Activated CD4-positive, alpha-beta T cell treated with anti-CD3 and anti-CD28 coated beads, Interleukin-2, amount 50 U/mL, for 4 hours (primary cell): ENCODE measurements at places on chromosomes 7 and 10.

- no peak for DNase-seq
These were observed 50.5 kb downstream of the MRC1 start for GRCh38 chr10:17859492-17860156.

GRCh38 chr10:122515588-122516231 lies 44.8 kb upstream of the DMBT1 start:
- peak; percentile 52 for DNase-seq

DNA sequence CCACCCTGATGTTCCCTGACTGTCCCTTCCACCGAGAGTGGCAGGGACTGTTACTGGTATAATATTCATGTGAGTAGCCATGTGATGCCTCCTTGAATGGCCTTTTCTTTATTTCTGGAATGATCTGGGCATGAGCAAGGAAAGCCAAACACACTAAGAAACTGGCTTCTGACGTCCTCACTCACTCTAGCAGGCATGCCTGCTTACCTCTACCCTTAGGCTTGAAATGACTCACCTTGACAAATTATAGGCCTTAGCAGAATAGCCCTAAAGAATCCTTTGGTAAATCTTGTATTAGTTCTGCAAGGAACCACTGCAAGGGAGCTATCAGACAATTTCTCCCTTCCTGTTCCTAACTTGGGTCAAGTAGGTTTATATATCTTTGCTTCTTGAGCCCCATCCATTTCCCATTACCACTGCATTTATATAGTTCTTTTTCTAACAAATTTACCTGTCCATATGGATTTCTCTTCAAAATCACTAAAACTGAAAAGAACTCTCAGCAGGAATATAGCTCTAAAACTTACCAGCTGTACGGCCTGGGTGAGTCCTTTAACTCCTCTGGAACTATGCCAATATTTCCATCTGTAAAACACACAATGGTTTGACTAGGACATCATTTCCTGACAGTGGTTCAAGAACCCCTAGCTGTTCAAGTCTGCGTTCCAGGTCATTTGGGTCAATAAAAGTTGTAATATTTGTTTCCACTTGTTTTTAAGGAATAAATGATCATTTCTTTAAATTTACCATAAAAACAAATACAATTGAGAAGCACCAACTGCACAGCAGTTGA lies 13.0 kb upstream of the NDUFA5 start:
- DNase-seq, result no peak

GRCh38 chr7:126667742-126668366 lies 584.9 kb downstream of the GRM8 start:
- no peak for DNase-seq

- DNase-seq, result no peak
These were observed 740 bp downstream of the ANXA7 start for GRCh38 chr10:73413108-73413527.

DNA sequence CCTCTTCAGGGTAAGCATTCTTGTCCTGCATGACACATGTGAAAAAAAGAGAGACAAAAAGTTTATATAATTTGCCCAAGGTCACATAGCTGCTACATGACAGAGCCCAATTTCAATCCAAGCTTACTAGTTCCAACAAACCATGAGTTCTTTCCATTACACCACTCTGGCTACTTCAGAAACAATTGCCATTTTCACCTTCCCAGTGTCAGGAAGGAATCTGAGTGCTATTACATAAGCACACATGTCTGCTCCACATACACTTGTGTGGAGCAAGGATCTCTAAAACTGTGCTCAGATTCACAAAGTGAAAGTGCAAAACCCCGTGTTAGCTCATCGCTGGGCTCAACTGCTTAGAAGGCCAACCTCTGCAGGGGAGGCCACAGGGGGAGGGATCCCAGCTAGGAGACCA lies 356.2 kb upstream of the NFE2L3 start:
- no peak for DNase-seq

- no peak for DNase-seq
These were observed 13.9 kb downstream of the VSTM2A start for GRCh38 chr7:54556121-54556520.

GRCh38 chr10:62053860-62054259 lies 152.4 kb downstream of the ARID5B start:
- no peak for DNase-seq

DNA sequence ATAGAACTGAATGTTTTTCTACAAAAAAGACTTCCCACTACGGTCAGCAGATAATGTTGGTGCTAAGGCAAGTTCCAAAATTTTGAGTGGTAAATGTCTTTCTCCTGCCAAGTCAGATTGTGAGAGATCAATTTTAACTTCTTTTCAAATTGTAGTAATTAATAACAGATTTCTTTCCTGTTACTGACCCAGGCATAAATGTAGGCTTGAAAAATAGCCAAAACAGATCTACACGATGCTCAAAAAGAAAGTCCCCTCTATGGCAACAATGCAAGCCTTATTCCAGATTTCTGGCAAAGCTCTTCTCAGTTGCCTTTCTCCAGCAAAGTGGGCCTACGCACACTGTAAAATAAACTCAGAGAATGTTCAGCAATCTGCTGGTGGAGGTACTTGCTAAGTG lies 641.0 kb upstream of the NRP1 start:
- DNase-seq, result no peak

GRCh38 chr10:85795460-85795859 lies 571.1 kb downstream of the GRID1 start:
- DNase-seq, result no peak

GRCh38 chr7:155233311-155234157 lies 64.1 kb upstream of the INSIG1 start:
- no peak for DNase-seq

- no peak for DNase-seq
These were observed 533.8 kb downstream of the GALNT17 start for GRCh38 chr7:71665716-71666115.

GRCh38 chr10:116084161-116084560 lies 188.8 kb downstream of the GFRA1 start:
- no peak for DNase-seq

GRCh38 chr10:120979435-120980278 lies 128.5 kb downstream of the WDR11 start:
- no peak for DNase-seq

DNA sequence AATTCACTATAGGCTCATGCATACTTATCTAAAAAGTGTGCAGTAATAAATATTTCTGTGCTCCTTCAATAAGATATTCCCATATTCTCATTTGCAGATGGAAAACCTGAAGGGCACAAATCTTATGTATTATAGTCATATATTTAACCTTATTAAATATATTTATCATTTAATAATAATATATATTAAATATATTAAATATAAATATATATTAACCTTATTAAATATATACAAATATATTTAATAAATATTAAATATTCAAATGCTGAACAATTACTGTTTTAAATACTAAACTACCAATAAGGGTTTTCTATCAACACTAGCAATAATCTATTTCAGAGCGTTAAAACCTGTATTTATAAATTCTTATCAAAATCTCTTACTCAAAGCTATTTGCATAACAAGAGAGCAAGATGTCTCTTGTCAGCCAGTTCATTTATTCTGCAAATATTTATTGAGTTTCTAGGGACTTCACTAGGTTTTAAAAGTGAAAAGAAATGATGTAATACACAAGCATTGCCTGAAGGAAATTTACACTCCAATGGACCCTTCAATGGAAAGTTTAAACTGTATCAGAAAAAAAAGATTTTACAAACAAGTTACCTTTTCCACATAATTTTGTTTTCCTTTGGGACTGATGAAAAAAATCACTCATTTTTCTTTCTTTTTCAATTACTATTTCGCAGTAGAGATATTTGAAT lies 159.2 kb downstream of the AGMO start:
- DNase-seq, result no peak

GRCh38 chr10:73168465-73168803 lies 515 bp downstream of the FAM149B1 start:
- DNase-seq, result no peak

- no peak for DNase-seq
These were observed 20.3 kb upstream of the ZNRF2 start for GRCh38 chr7:30264052-30264451.

DNA sequence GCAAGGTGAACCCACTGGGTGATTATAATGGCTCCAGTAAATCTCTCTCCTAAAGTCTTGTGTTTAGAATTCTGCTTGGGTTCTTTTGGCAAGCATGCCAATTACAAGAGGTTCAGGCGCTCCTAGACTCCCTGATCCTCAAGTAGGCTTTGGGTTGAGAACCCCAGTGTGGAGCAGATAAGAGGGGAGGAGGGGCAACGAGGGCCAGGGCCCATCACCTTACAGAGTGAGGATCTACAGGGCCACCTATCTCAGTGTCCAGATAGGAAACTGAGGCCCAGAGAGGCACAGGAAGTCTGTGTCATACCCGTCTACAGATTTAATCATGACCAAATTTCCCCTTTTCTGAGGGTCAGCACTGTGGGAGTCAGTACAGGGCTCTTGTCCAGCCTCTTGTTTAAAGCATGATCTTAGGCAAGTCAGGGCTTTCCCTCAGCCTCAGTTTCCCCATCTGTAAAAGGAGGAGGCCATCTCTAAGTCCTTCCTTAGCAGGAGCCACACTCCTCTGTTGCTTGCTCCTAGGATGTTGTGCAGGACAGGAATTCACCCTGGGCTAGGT lies 4.4 kb downstream of the TACR2 start:
- DNase-seq, result no peak

GRCh38 chr10:29698773-29699490 lies 64.2 kb upstream of the SVIL start:
- no peak for DNase-seq

DNA sequence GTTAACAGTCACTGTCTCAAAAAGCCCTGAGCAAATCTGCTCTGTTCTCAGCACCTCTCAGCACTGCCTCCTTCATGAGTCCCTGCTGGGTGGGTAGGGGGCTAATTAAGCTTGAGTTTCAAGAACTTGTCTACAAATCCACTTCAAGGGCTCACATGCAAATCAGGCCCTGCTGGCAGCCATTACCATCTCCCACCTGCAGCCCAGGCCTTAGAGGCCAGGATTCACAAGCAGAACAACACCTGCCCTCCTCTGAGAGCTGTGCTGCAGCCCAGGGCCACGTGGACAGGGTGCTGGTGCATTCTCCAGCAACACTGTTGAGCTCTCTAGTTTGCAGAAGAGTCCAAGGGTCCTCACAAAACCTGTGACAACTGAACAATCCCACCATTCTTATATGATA lies 119.2 kb downstream of the DPP6 start:
- DNase-seq, result no peak

- no peak for DNase-seq
These were observed 22.4 kb upstream of the FOXK1 start for GRCh38 chr7:4659551-4660286.

GRCh38 chr7:64559206-64559605 lies 3.7 kb downstream of the ZNF680 start:
- no peak for DNase-seq

- DNase-seq, result no peak
These were observed 96.4 kb downstream of the OSBPL3 start for GRCh38 chr7:24883622-24884013.

DNA sequence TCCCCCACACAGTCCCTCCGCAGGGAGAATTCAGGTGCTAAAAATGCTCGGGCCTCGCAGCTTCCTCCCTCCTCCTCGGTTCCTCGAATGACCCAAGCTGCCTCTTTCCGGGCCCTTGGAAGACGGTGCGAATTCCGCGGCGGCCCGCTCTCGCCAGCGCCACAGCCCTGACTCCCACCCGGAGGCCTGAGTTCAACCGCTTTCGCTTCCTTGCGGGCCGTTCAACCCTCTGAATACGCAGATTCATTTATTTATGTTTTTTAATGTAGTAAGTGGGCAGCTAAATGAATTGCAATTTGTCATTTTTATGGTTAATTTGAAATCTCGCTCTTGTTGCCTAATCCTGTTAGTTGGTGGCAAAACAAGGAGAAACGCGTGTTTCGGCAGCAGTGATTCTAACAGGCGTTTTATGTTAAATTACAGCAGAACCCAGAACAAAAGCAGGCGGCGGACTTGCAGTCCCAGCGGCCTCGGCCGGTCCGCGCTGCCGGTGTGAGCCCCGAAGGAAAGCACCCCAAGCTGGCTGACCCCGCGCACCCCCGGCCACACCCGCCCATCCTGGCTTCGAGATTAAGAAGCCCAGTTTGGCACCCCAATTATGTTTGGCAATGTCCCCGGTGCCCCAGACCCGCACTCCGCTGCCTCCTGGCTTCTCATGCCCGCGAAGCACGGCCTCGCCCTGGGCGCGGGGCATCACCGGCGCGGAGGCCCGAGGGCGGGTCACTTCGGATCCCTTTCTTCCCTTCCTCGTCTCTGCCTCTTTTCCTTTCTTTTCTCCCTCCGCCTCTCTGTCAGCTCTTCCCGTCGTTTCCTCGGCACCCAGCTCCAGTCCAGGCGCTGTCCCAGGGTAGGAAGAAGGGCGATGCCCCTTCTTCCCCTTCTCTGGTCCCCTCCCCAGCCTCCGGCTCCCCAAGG lies 75.9 kb downstream of the INSIG1 start:
- DNase-seq, result no peak

DNA sequence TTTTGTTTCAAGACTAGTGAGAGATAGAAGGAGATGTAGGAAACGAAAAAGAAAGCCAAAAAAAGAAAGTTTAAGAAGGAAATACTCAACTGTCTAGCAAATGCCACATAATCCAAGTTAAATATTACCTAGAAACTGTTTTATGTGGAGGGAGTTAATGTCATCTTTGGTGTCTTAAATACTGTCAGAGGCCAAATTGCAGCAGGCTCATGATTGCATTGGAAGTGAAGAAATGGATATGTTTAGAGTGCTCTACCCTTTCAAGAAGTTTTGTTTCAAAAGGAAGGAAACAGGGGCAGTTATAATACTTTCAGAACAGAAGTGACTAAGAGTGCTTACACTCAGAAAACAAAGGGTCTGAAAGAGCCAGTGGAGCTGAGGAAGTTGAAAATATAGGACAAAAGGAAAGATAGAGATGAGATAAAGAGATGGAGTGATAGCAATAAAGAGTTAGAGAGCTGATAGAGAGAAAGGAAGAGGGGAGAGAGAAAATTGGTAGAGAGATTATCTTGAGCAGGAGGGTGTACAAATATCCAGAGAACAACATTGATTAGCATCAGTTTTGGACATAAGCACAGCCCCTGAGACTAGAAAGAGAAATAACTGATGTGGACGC lies 28.0 kb upstream of the GNAI1 start:
- no peak for DNase-seq

DNA sequence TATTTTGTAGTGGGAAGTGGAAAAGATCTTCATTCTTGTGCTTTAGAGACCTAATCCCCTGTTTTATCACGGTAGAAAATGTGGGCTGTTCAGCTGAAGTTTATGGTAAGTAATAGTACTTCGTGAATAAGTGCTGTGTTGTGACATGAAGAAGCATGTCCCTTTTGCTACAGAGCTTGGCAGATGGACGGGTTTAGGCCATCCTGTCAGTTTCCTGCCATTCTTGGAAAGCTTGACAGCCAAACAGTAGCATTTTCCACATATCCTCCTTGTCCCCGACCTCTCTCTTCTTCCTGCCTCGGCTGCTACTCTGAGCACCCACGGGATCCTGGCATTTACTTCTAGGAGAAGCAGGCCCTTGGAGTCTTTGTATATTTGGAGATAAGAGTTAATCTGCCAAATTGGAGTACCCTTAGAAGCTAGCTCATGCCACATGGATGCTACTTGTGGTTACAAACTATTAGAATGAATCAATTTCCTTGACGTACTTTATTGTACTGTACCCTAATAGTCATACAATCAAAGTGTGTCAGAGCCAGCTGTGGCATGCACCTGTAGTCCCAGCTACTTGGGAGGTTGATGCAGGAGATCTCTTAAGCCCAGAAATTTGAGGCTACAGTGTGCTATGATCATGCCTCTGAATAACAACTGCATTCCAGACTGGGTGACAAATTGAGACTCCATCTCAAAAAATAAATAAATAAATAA lies 39.2 kb downstream of the PNLIPRP3 start:
- DNase-seq, result no peak
